ENCODE measurements at places on chromosomes 5 and 9. TPM values are rescaled to one million over a fixed set of nuclear protein-coding genes. Genes with fewer than 3 reads are reported as not detected.

DNA sequence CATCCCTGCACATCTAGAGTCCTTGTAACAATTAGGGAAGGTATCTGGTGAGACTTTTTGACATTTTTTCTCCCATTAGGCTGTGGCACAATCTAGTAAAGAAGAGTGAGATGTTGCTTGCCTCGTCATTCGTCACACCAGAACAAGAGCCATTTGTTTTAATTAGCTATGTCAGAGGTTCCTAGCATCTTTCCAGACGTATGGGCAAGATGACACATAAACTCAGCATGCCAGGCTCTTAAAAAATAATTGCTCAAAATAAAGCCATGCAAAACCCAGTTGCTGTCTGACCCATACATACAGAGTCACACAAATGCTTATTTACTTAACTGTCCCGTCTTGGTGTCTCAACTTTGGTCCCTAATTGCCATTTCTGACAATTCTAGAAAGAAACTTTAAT lies 125.9 kb downstream of the TRPM3 start:
- DNase-seq = no peak

GRCh38 chr9:137078701-137079400 lies 1.5 kb downstream of the UAP1L1 start:
- DNase-seq = no peak

- no peak for DNase-seq
Observed at GRCh38 chr9:2727374-2727773, 10.1 kb downstream of the KCNV2 start.

- no peak for DNase-seq
Observed at GRCh38 chr5:123965626-123966025, 453.6 kb downstream of the CSNK1G3 start.

GRCh38 chr5:87421307-87421706 lies 8.6 kb upstream of the CCNH start:
- no peak for DNase-seq

GRCh38 chr5:16737209-16737608 lies 120.4 kb upstream of the RETREG1 start:
- no peak for DNase-seq

DNA sequence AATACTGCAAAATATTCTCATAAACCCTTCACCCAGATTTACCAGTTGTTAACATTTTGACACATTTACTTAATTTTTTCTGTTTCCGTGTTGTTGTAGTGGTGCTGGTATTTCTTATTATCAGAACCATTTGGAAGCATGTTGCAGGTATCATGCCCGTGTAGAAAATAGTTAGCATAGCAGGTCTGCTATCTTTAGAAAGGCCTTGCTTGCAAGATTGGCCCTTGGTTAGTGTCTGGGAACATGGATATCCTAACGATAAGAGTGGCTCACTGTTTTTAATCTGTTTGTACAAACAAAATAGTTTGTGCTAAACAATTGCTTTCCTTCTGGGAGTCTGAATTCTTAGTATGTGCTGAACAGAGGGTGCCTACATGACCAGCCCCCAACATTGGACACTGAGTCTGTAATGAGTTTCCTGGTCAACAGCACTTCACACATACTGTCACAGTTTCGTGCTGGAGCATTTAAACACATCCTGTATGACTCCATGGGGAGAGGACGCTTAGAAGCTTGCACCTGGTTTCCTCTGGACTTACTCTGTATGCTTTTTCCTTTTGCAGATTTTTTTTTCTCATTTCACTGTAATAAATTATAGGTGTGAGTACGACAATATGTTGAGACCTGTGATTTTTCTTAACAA lies 66.9 kb downstream of the MAN2A1 start:
- no peak for DNase-seq

DNA sequence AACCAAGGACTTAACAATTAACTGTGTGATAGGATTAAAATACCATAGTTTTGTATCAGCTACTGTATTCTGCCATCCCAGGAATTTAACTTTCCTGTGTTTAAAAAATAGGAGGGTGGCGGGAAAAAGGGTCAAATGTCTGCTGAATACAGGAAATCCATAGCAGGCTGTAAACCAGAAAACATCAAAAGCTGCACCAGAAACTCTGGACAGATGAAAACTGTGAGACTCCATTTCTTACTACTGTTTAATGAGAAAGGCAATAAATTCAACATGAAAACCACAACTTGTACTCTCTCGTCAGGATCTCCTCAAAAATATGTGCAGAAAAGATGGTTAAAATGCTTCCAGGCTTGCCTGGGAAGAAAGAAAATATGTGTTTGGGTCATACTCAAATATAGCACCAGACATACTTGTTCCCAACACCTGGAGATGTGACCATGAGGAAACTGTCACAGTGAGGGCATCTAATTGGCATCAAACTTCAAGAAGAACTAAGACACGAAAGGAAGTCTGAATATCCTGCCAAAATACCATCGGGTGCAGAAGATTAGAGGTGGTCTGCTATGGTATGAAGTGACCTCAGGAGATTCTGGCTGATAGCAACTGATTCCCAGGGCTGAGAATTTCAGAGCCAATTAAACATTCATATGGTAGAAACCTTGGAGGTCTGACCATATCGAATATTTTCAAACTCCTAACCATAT lies 164.7 kb upstream of the TARS1 start:
- no peak for DNase-seq

DNA sequence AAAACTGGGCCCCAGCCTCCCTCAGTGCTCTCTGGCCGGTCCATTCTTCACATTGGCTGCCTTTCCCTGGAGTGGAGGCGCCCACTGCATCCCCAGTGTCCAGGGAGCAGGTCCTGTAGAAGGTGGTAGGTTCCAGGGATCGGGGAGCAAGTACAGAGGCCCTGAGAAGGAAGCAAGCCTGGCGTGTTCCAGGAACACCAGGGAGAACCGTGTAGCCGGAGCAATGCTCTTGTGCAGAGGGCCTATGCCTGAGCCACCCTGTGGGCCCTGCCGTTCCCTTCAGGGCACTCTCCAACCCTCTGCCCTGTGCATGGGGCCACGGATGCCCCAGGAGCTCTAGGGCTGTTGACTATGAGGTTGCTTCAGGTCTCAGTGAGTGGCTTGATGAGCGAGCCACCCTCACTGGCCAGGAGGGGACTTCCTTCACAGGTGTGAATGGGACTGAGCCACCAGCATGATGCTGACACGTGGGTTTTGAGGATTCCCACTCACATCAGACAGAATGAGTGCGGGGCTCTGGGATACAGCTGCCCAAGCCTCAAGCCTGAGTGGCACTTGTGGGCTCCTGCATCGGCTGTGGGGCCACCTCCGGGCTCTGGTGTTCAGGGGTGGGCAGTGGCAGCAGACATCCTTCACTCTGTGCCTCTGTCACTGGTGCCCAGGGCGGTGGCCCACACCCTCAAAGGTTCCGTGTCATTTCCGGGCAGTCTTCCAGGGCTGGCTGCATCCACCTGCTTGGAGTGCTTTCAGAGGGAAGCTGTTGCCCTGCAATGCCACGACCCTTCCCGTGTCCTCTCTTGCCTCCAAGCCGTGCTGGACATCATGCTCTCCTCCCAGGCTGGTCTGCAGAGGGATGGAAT lies 54.4 kb downstream of the ADAMTS2 start:
- no peak for DNase-seq

GRCh38 chr5:132489871-132490483 lies 596 bp downstream of the IRF1 start:
- DNase-seq = no peak

GRCh38 chr5:72013766-72014624 lies 93.3 kb upstream of the MAP1B start:
- DNase-seq = no peak

DNA sequence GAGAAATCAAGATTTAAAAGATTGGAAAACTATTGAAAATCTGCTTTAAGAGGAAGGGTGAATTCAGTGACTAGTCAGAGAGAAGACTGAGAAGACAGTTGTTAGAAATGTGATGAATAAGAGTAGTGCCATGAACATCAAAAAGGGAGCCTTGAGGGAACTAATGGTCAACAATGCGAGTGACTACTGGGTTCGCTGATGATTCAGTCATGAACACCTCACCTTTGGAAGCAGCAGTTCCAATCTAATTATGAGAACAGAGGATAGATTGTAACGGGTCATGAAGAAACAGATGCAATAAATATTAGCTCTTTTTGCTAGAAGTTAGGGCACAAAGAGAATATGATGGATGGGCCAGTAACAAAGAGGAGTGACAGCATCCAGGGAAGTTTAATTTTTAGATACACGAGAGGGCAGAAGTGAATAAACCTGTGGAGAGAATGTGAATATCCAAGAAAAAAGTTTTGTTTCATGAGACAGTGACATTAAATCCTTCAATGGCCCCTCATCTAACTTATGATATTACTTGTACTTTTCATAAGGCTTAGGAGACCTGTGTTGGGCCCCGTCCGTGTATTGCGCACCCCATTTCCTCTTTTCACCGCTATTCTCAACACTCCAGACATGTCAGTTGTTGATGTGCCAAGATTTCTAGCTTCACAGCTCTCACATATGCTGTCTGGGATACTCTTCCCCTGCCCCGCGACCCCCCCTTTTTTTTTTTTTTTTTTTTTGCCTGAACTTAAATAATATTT lies 23.5 kb upstream of the IFNE start:
- DNase-seq = no peak

DNA sequence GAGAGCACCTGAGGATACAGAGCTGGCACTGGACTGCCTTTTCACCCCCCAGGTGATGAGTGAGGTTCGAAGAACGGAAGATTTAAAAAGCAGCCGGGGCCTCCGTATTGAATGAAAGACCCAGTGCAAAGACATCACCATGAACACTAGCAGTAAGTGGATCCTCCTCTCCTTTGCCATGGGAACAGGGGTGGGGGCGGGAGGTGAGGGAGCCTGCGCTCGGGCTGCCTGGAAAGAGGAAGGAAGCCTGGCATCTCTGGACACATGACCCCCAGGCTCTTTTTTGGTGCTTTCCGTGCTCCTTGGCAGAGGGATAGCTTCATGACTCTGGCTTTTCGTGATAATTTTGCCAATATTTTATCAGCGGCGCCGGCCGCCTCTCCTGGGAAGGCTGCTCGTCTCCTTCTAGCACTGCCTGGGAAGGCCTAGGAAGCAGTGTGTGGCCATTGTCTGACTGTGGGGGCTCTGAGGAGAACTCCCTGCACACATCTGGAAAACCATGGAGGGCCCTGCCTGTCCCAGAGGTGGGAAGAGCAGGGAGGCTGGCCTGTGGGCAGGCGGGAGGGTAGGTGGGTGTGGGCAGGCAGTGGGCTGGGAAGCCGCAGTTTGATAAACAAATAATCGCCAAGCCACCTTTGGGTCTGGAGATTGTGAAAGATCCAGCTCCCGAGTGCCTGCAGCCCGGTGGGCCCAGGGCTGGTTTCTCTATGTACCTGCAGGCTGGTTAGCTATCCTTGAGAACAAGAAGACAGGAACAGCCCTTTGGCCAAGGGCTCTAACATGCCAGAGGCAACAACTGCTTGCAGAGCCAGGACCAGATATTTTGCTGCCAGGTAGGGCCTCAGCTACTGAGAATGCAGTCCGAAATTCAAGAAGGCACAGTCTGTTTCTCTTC lies 911 bp downstream of the ABLIM3 start:
- DNase-seq = no peak

DNA sequence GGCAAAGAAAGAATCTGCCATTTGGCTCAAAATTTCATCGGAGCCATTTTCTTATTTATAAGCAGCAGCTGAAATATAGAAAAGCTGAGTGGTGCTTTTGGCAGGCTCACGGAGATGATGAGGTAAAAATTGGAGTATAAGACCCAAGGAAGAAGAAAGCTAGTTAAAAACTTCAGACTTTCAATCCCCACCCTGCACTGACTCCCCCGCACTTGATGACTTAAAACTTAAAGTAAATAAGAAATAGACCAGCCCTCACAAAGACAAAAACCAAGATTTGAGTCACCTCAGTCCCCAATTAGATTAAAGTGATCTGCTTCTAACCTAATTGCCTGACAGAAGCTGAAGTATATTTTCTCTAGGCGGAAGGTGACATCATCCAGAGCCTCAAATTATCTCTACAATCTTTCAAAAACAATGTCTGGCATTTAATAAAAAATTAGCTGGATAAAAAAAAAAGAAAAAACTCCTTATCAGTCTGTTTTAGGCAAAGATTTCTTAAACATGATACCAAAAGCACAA lies 124.0 kb upstream of the PJA2 start:
- no peak for DNase-seq

GRCh38 chr9:81823672-81824554 lies 104.3 kb upstream of the SPATA31D4 start:
- no peak for DNase-seq

DNA sequence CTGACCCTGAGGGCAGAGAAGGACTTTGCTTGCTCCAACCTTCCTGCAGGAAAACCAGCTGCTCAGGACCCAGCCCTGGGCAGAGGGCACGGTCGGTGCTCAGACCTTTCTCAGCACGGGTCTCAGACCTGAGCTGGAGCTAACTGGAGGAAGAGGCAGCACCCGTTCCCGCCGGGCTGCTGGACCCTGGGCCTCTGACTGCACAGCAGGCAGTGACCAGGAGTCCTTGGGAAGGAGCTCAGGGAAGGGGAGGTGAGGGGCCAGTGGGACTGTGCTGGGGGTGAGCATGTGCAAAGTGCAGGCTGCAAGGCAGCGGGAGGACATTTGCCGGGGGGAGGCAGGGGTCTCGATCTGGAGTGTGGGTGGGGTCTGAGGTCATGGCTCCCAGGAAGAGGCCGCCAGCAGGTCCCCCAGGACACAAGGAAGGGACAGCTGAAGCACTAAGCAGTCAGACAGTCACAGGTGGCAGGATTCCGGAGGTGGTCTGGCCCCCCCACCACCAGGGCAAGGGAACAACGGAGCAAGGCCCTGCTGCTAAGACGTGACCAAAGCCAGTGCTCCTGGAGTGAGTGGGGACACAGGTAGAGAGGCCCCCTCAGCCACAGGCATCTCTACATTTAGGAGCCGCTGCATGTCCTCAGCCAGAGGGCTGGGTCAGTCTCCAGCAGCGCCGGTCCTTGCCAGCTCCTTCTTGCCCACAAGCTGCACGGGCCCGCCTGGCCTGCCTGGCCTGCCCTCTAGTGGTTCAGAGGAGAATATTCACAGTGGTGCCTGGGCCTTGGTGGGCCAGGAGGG lies 4.8 kb upstream of the DPM2 start:
- DNase-seq = peak; percentile 65

DNA sequence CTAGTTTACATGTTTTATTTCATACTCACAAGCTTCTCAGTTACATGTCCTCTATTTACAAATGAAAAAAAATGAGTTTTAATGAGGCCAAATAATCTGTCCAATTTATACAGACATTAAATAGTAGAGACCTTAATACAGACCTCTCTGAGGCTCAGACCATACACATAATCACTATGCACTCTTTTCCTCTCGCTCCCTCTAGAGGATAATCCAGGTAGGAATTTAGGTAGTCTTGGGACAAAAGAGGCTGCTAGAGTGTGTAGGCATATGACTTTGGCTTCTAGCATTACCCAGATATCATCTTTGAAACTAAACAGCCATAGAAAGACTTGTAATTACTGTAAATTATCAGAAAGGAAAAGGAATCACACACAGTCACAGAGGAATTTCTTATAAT lies 444.7 kb downstream of the HINT1 start:
- peak; percentile 75 for DNase-seq

SLC2A6 gene
- total RNA-seq = 5.0 TPM

CDKN2A gene
- not detected for total RNA-seq

SETD9 gene
- 45.4 TPM for total RNA-seq

IFNB1 gene
- not detected for total RNA-seq

NUP214 gene
- total RNA-seq = 12.7 TPM

CACFD1 gene
- 3.6 TPM for total RNA-seq

FRRS1L gene
- total RNA-seq = 0.03 TPM

TRIM36 gene
- 2.4 TPM for total RNA-seq

SHOC1 gene
- 0.37 TPM for total RNA-seq

EGFL7 gene
- total RNA-seq = 61.5 TPM

SAXO1 gene
- total RNA-seq = not detected

RAD23B gene
- 106 TPM for total RNA-seq

RAB14 gene
- total RNA-seq = 29.8 TPM

ADCY2 gene
- total RNA-seq = 28.0 TPM

Measured in SK-MEL-5 (cell line).